AG08396 (cell line): ENCODE measurements at places on chromosomes 16 and 17.

GRCh38 chr16:1048442-1049112, 24.0 kb upstream of the SSTR5 start:
- DNase-seq = peak; percentile 79

DNA sequence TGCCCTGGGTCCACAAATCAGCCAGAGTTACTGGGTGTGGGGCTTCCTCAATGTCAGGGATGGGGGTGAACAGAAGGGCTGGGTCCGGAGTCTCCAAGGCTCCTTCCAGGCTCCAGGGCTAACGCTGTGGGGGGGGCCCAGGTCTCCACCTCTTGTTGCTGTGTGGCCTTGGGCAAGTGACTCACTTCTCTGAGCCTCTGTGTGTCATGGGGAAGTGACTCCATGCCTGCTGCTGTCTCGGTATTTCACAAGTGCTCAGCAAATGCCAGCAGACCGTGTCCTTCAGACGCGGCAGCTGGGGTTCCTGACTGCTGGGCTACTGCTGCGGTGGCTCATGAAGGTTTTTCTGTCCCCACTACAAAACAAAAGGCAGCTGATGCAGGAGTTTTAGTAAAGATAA, 26.6 kb downstream of the JPH3 start:
- DNase-seq = no peak

GRCh38 chr17:64216338-64217248, 46.5 kb downstream of the TEX2 start:
- no peak for DNase-seq

- no peak for DNase-seq
These were observed 84.3 kb upstream of the DOC2B start for GRCh38 chr17:265718-266117.

DNA sequence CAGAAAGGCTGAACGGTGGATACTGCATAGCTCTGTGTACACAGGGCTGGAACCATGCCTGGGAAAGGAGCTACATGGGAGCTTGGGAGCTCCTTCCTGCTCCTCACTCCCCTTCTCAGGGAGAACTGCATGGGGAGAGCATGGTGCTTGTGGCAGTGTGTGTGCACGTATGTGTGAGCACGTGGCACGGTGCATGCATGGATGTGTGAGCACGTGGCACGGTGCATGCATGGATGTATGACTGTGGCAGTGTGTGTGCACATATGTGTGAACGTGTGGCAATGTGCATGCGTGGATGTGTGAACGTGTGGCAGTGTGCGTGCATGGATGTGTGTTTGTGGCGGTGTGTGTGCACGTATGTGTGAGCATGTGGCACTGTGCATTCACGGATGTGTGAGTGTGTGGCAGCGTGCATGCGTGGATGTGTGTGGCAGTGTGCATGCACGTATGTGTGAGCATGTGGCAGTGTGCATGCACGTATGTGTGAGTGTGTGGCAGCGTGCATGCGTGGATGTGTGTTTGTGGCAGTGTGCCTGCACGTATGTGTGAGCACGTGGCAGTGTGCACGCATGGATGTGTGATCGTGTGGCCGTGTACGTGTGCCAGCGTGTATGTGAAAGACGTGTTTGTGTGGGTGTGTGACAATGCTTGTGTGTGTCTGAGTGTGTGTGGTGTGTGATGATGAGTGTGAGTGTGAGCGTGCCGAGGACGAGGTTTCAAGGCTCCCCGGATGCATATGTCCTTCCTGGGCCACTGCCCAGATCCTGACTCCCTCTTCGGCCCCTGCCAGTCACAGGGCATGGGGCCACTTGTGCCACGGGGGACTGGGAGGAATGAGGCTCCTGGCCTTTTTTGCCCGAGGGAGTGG, 52.4 kb upstream of the JPH3 start:
- DNase-seq = no peak
